ENCODE measurements at places on chromosomes 5 and 9. TPM values are rescaled to one million over a fixed set of nuclear protein-coding genes. Genes with fewer than 3 reads are reported as not detected.

The GABRA1 gene
- total RNA-seq: not detected

The ARID3C gene
- not detected for total RNA-seq

The SLC6A3 gene
- total RNA-seq: 0.24 TPM

The OTP gene
- not detected for total RNA-seq

The C9 gene
- not detected for total RNA-seq

The SPOCK1 gene
- total RNA-seq: not detected

The ZNF354C gene
- total RNA-seq: 9.5 TPM

DNA sequence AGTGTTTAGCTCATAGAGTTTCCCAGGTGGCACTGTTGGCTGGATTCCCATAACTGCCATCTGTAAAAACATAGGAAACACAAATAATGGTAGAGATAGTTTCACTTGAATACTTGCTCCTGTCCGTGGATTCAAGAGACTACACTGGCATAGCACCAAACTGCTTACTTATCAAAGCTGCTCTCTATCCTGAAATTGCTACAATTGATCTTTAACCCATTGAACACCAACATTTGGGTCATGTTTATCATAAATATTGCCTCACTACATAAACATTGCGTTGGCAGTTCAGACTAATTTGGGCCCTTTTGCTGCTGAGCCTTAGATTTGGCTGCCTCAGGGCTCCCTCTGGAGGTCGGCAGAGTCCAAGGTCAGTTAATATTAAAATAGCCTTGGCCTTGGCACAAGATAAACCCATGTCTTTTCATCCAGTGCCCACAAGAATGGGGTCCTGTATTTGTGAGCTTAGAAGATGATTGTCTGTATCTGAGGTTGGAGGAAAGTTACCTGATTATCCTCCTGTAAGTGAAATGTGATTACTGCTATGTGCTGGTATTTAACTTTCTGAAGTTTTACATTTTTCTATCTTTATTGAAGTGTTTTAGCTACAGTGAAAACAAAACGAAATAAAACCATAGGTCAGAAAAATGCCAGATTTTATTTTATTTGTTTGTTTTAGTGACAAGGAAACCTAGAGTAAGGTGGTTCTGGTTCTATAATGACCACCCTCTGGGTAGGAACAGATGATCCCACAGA is 4.0 kb upstream of the RANBP3L start:
- peak; percentile 25 for DNase-seq
- H3K36me3 ChIP-seq: no peaks in the 10 kb centered on the region
- no peak overlapping the region for H3K4me3 ChIP-seq
- H3K27ac ChIP-seq: no peak overlapping the region
- no peaks in the 10 kb centered on the region for H3K27me3 ChIP-seq
- no peaks in the 10 kb centered on the region for H3K4me1 ChIP-seq

DNA sequence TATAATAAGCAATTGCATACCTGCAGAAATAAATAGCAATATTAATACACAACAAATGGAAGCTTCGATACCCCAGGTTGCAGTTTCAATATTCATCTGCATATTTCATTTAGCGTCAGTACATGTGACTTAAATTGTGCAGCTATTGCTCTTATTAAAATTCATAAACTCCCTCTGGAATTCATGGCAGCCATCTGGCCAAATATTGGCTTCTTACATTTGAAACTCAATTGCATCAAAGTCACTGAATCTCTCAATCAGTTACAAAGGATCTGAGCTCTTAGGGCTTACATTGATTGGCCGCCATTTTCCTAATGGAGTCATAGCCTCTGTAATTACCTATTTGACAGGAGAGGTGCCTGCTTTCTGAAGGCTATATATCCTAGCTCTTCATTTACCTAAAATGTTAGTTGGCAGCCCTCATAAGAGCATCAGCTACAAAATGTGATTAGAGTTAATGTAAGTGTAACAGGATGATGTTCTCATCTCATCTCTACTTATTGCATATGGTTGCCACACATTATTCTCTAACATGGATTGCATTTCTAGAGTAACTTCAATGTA is 453.5 kb downstream of the CAAP1 start:
- no peak overlapping the region for H3K27ac ChIP-seq
- H3K4me1 ChIP-seq: no peaks in the 10 kb centered on the region
- no peak for DNase-seq
- no peaks in the 10 kb centered on the region for H3K36me3 ChIP-seq
- no peaks in the 10 kb centered on the region for H3K27me3 ChIP-seq
- no peak overlapping the region for H3K4me3 ChIP-seq

DNA sequence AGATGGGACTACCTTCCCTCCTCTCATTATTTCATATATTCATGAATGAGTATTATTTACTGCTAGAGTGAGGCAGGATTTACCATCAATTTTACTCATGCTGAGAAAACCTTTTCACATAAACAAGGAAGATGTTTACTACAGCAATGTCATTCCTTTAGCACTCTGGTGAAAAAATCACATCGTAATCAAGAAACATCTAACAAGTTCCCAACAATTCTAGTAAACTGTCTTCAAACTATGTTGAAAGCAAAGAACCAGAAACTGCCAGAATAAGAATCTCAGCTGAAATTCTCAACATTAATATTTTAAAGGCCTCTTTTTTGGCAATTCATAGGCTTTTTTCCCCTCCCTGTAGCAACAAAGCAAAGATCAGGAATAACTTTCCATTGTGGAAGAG is 28.2 kb downstream of the AUH start:
- no peaks in the 10 kb centered on the region for H3K27me3 ChIP-seq
- no peak for DNase-seq
- no peaks in the 10 kb centered on the region for H3K36me3 ChIP-seq
- H3K27ac ChIP-seq: no peak overlapping the region

DNA sequence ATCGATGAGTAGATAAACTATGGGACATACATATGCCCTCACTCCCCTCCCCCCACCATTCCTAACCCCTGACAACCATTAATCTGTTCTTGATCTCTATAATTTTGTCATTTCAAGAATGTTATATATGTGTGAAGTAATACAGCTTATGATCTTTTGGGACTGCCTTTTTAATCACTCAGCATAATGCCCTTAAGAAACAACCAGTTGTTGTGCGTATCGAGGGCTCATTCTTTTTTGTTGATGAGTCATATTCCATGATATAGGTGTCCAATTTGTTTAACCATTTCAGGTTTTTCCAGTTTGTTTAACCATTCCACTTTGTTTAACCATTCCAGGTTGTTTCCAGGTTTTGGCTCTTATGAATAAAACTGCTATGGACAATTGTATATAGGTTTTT is 75.6 kb downstream of the ARHGEF28 start:
- no peak overlapping the region for H3K27ac ChIP-seq
- no peaks in the 10 kb centered on the region for H3K36me3 ChIP-seq
- H3K27me3 ChIP-seq: peaks cover 5% of the 10 kb centered on the region
- no peak for DNase-seq
- H3K4me1 ChIP-seq: no peaks in the 10 kb centered on the region

GRCh38 chr5:72622170-72622760 is 115.1 kb upstream of the ZNF366 start:
- no peak overlapping the region for H3K4me3 ChIP-seq
- H3K4me1 ChIP-seq: no peaks in the 10 kb centered on the region
- no peak overlapping the region for H3K27ac ChIP-seq
- DNase-seq: no peak
- no peaks in the 10 kb centered on the region for H3K36me3 ChIP-seq
- no peaks in the 10 kb centered on the region for H3K27me3 ChIP-seq

GRCh38 chr5:154520861-154521453 is 42.9 kb upstream of the HAND1 start:
- H3K36me3 ChIP-seq: no peaks in the 10 kb centered on the region
- H3K27me3 ChIP-seq: no peaks in the 10 kb centered on the region
- no peak overlapping the region for H3K4me3 ChIP-seq
- DNase-seq: peak; percentile 15

DNA sequence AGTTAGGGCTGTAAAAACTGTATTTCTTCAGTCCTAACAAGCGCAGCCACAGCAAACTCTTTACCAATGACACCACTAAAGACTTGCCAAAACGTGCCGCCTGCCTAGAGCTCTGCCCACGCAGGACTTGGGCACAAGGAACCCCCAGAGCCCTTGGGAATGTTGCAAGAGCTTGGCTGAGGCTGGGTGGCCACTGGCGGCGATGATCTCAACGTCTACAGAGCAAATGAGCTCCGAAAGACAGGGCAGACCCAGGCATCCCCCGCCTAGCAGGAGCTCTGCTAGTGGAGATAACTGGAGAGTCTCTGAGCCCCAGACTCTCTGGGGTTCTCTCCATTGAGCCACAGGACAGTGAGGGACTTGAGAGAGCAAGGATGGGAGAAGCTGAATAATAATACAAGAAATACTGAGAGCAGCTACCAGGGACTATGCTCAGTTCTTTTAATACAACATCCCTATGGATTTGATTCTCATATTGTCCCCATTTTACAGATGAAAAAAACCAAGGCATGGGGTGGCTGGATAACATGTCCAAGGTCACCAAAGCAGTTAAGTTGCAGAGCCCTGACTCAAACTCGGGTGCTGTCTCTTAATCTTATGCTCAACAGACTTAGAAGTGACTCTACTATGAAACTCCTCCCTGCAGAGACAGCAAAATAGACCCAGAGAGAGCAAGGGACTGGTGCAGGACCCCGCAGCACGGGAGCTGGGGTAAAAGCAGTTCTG is 32.5 kb downstream of the SHB start:
- H3K4me1 ChIP-seq: no peaks in the 10 kb centered on the region
- DNase-seq: no peak
- no peak overlapping the region for H3K4me3 ChIP-seq
- H3K27ac ChIP-seq: no peak overlapping the region
- H3K27me3 ChIP-seq: no peaks in the 10 kb centered on the region

- H3K27ac ChIP-seq: peak overlapping the region; percentile 98
- no peaks in the 10 kb centered on the region for H3K27me3 ChIP-seq
- peaks cover 16% of the 10 kb centered on the region for H3K4me1 ChIP-seq
- H3K36me3 ChIP-seq: no peaks in the 10 kb centered on the region
Measured at GRCh38 chr9:104094534-104095015, 466 bp downstream of the SMC2 start.

DNA sequence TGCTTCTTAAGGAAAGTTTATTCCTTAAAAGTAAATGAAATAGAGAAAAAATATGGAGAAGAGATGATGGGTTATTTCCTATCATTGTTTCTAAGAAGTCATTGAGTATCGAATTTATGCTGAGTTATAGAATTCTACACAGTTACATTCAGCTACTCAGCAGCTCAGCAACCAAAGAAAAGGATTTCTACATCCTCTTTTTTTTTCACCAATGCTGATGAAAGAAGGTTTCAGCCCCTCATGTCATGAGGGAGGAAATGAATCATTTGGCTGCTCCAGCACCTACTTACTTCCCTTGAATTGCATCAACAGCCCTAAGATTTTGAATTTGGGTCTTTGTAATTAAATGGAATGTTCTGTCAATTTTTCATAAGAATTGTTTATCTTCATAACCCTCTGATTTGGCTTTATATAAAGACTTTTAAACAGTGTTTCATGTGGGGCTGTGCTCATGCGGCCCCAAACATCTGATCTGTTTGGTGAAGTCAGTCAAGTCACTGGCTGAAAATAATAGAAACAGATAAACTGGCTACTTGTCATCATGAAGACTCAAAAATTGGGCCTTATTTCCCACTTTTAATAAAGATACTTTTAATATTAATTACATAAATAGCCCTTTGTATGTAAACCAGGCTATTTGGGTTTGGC is 18.5 kb upstream of the SNX2 start:
- H3K27ac ChIP-seq: no peak overlapping the region
- peak; percentile 57 for DNase-seq
- H3K4me3 ChIP-seq: no peak overlapping the region
- H3K27me3 ChIP-seq: no peaks in the 10 kb centered on the region

DNA sequence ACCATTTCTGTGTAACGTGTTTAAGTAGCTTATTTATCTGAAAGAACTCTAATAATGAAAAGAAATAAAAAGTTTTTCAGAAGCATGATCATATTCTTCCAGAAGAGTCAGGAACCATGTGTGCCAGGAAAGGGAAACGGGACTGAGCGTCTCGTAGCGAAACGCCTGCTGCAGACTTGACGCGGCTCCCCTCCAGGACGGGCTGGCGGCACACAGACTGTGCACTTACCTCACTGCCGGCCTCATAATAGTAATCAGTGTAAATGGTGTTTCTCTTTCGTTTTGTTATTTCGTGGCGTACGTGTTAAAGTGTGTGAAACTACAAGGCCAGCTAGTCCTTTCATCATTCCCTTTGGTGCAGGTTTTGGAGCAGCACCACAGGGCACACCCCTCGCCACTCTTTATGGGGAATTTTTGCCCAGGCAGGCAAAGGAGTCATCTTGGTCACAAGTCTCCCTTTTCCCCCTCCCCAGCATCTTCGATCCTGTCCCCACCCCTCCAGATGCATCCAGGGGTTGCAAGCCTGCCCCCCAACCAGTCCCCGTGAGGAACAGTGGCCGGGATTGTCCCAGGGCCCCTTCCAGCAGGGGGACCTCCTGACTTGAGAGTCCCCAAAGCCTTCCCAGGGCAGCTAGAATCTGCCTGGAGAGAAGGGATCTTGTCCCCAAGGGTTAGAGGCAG is 233.1 kb downstream of the FANCC start:
- no peaks in the 10 kb centered on the region for H3K36me3 ChIP-seq
- no peaks in the 10 kb centered on the region for H3K4me1 ChIP-seq
- no peaks in the 10 kb centered on the region for H3K27me3 ChIP-seq
- no peak overlapping the region for H3K4me3 ChIP-seq

DNA sequence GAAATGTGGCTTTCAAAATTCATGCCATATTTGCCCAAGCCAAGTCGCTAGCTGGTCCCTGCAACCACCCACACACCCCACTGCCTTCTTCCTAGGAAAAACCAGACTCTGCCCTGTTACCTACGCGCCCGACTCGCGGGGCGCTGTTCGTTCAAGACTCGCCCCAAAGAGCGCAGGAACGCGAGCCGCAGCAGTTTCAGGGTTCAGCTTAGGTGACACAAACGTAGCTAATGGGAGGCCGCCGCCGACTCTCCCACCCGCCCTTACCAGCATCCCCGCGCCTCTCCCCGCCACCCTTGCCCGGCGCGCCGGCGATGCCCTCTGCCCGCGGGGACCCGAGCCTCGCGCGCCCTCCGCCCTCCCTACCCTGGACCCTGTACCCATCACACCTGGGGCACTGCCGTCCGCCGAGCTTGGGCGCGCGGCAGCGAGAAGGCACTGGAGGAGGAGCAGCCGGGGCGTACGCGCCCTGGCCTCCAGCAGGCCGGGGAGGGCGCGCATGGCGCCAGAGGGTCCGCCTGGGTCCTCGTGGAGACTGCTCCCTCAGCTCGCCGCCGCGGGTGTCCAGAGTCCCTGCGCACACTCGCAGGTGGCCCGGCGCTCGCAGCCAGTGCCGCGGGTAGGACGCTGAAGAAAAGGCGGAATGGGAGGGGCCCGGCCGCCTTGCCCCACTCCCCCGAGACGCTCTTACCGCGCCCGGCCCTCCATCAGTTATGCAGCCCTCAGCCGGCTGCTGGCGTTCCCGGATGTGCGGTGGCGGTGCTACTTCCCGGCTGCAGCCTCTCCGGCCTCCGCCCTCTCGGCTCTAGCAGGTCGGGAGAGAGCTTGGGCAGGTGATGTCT is at the start of gene EMB:
Gene EMB (minus strand): TSS at position 638 of the 842 bp plus-strand sequence. CDS start 137 bp downstream, at position 501.
- peak within 1 kb of the TSS; percentile 70 for H3K4me3 ChIP-seq
- no peaks in the 10 kb centered on the region for H3K36me3 ChIP-seq
- H3K4me1 ChIP-seq: peaks cover 38% of the 10 kb centered on the region
- peak; percentile 91 for DNase-seq

Measured in B cell (primary cell).